ENCODE measurements at places on chromosomes 1 and 21. TPM values are rescaled to one million over a fixed set of nuclear protein-coding genes. Genes with fewer than 3 reads are reported as not detected.

GRCh38 chr1:91749788-91750231 is 136.1 kb downstream of the TGFBR3 start:
- DNase-seq = no peak

GRCh38 chr1:34163792-34164731 is 968 bp downstream of the CSMD2 start:
- DNase-seq = no peak

DNA sequence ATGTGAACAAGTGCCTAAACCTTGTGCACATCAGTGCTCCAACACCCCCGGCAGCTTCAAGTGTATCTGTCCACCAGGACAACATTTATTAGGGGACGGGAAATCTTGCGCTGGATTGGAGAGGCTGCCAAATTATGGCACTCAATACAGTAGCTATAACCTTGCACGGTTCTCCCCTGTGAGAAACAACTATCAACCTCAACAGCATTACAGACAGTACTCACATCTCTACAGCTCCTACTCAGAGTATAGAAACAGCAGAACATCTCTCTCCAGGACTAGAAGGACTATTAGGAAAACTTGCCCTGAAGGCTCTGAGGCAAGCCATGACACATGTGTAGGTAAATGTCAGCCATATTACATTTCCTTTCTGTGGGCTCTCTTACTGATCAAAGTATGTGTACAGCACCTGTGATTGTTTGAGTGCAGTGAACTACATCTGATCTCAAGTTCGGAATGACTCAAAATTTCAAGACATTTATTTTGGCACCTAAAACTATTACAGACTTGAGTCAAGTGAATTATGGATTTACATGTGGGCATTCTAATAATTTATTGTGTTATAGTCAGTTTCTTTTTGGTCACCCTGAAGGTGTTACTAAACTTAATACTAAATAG is 196.5 kb downstream of the TPR start:
- no peak for DNase-seq

Gene FCER1A
- not detected for total RNA-seq

All from activated B cell treated with CpG ODN at 0.5 μM for 24 hours (primary cell).